Left ventricle myocardium inferior (tissue), 1 donor: ENCODE measurements at places on chromosomes 3 and 15.
A peak's percentile ranks its signal among the peaks of the same experiment; 100 is the strongest.

DNA sequence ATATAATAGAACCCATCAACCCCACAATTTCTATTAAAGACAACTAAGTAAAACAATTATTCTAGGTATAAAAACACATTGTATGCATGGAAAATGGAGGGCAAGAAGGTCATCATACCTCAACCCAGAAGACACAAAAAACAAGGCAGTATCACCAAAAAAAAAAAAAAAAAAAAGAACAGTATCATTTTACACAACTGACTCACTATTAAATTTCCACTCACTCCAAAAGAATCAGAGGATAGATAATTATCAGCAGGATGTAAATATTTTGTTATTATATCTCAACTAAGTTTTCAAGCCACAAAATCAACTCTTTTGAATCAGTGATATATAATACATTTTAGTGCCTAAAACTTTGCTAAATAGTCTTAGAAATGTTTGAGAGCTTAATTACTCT lies 55.0 kb downstream of the CLASP2 start:
- no peak for DNase-seq

- no peak for DNase-seq
Measured at GRCh38 chr3:16297997-16298885, 33.2 kb downstream of the OXNAD1 start.

DNA sequence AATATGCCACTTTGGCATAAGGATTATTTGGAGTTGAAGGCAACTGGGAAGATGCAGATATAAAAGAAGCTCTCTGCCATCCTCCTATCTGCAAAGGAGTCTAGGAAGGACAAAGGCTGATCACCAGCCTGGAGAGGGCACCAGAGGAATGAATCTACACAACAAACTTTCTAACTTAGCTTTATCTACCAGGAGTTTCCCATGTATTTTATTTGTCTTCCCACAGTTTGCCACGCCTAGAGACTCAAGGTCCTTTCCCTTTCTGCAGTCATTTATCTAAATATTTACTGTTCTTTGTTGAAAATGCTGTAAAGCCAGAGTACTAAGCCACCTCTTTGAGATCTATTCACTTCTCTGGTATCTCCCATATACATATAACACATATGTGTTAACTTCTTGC lies 32.2 kb downstream of the GPR176 start:
- DNase-seq: no peak

GRCh38 chr3:57808961-57809608 lies 53.0 kb downstream of the SLMAP start:
- DNase-seq: no peak

GRCh38 chr3:36362216-36362615 lies 18.1 kb upstream of the STAC start:
- no peak for DNase-seq

GRCh38 chr3:52238761-52239701 lies at the start of gene TWF2:
Gene TWF2 (minus strand): TSS chr3:52239158. CDS start chr3:52239016, 142 bp downstream.
- peak; percentile 80 for DNase-seq

GRCh38 chr3:94794563-94794962 lies 731.7 kb downstream of the NSUN3 start:
- DNase-seq: no peak

- DNase-seq: no peak
Measured at GRCh38 chr15:76234337-76234889, 76.9 kb downstream of the ETFA start.

- DNase-seq: no peak
Measured at GRCh38 chr15:37054336-37054735, 46.0 kb downstream of the MEIS2 start.
